ENCODE measurements at places on chromosomes 3 and 15.

GRCh38 chr15:46034755-46035154 is 399.9 kb downstream of the SQOR start:
- no peak for DNase-seq

DNA sequence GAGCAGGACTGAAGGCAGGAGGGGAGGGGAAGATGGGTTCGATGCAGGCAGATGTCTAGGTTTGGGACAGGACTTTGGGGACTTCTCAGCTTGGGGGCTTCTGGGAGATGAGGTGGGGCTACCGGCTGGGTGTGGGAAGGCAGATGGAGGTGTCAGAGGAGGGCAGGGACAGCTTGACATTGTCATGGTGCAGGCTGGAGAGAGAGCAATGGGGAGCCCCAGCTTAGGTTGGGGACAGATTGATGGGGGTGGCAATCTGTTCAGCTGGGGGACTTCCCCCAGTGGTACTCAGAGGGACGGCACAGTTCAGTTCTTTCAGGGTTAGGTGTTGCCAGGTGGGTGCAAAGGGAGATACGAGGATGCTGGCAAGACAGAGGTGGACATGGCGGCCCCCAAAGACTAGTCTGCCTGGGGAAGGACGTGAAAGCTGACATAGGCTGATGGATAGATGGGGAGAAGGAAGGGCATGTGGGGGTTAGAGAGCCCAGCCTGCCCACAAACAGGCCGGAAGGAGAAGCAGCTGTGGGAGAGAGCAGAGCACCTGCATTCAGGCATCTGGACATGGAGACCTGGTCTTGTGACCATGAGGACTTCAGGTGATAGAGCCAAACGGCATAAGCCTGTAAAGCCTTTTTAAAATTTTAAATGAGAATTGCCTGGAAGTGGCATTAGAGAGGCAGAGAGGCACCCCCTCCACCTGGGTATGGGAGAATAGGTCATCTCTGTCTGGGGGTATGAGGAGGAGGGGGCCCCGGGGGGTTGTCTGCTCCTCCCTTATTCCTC is 21.1 kb downstream of the ACAA1 start:
- DNase-seq = no peak

DNA sequence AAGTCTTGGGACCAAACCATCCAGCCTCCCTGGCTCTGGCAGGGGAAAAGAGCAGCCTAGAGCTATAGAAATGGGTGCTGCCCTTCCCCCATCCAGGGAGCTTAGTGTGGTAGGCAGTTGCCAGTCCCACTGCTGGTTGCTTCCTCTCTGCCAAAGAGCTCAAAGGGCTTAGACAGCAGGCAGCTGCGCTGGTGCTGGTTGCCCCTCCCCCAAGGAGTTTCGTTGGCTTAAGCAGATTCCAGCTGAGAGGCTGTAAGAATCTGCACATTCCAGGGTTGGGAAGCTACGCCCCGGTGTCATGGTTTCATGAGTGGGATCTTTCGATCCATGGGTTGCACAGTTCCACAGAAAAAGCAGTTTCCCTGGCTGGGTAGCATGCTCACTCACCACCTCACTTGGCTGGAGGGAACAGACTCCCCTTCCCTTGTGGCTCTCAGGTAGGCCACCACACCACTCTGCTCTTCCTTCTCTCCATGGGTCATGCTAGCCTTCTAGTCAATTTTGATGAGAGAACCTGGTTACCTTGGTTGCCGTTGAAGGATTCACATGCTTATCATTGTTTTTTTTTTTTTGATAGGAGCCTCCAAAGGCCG is 195.1 kb downstream of the EPHA6 start:
- no peak for DNase-seq

GRCh38 chr3:112302881-112303763 is 9.1 kb upstream of the SLC9C1 start:
- no peak for DNase-seq

- DNase-seq = no peak
Observed at GRCh38 chr15:83565553-83566159, 88.3 kb upstream of the ADAMTSL3 start.

- no peak for DNase-seq
Observed at GRCh38 chr3:32643816-32644215, 41.2 kb upstream of the CNOT10 start.

- DNase-seq = no peak
Observed at GRCh38 chr3:61890167-61890566, 328.8 kb downstream of the PTPRG start.

GRCh38 chr15:50353251-50353974 is 1.6 kb downstream of the GABPB1 start:
- no peak for DNase-seq

DNA sequence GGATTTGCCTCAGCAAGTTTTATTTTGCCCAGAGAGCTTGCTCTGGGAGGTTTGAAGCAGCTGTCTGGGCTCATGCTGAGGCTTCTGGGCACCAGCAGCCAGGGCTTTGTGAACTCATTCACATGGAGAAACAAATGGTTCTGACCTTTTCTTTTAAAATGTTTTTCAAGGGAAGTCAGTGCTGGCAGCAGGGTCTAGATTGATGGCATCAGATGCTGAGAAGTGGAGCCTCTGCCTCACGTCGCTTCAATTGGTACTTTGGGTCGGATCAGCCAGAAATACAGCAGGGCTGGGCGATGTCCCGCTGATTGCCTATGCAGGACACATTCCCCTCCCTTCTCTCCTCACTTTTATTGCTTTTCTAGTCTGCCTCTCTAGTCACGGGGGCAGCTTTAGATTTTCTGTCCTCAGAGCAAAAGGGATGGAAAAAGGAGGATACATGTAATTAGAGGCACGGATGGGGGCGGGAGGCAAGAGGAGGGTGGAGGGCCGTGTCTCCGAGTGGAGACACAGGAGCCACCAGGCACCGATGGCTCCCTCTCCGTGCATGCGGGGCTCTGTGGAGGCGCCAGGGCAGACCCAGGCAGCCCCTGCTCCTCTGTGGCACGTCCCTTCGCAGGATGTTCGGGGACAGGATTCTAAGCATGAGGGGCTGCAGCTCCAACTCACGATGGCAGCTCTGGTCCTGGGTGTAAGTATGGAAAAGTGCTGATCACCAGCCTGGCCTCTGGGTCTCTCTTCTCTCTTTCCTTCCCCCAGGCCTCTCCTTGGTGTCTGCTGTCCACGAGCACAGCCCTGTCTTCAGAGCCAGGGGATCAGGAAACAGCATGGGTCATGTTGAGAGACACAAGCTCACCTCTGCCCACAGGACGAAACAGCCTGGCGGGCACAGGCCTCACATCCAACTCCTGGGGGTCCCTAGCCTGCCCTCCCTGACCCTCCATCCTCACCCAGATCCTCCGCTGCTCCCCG is 116.1 kb downstream of the FAM43A start:
- DNase-seq = no peak

- no peak for DNase-seq
Observed at GRCh38 chr3:8493744-8494143, 7.9 kb upstream of the LMCD1 start.

DNA sequence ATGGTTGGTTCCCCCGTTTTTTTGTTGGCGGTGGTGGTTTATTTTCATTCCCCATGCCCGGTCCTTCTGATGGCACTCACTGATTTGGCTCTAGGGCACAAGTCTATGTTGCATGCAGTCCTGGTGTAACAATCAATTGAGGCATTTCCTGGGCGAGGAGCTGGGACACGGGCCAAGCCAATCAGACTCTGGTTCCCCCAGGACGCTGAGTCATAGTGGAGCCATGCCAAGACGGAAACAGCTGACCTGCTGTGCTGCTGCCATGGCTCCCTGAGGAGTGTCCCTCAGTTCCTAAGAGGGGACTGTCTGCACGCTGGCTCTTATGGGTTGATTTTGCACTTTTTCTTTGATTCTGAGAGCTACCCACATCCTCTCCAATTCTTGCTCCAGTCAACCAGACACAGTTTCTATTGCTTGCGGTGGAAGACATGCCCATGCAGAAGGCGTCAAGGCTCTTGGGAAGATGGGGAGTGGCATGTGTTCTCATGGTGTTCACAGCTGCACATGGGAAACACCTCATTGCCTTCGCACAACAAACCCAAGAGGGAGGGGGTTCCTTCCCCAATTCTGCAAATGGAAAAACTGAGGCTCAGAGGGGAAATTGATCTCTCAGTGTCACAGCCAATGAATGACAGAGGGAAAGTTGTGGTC is 28.3 kb upstream of the ALDH1L1 start:
- DNase-seq = peak; percentile 23

- no peak for DNase-seq
Observed at GRCh38 chr3:25480811-25481210, 52.7 kb downstream of the RARB start.

- no peak for DNase-seq
Observed at GRCh38 chr15:35139822-35140221, 54.7 kb upstream of the NANOGP8 start.

- DNase-seq = no peak
Observed at GRCh38 chr15:92638291-92638708, 17.3 kb downstream of the FAM174B start.

DNA sequence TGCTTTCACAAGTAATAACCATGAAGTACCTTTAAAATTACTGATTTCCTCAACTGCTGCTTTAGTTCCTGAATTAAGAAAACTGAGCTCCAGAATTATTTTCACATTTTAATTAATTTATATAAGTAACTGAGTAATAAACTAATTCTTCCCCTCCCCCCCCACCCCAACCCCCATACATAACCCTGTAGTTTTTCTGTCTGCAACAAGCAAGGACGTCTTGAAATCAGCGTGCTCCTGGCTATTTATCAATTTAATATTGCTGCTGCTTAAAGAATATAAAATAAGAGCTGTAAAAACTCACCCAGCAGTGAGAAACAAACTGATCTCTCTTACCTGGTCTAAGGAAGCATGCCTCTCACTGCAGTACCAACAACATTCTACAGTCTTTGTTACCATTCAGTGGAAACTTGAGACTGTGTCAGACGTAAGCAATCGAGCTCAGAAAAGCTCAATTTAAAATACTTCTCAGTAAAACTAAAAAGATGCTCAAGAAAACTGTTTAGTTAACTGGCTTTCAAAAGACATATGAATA is 121.0 kb downstream of the TFDP2 start:
- peak; percentile 6 for DNase-seq

- no peak for DNase-seq
Observed at GRCh38 chr15:74328331-74329056, 39.0 kb downstream of the CYP11A1 start.

DNA sequence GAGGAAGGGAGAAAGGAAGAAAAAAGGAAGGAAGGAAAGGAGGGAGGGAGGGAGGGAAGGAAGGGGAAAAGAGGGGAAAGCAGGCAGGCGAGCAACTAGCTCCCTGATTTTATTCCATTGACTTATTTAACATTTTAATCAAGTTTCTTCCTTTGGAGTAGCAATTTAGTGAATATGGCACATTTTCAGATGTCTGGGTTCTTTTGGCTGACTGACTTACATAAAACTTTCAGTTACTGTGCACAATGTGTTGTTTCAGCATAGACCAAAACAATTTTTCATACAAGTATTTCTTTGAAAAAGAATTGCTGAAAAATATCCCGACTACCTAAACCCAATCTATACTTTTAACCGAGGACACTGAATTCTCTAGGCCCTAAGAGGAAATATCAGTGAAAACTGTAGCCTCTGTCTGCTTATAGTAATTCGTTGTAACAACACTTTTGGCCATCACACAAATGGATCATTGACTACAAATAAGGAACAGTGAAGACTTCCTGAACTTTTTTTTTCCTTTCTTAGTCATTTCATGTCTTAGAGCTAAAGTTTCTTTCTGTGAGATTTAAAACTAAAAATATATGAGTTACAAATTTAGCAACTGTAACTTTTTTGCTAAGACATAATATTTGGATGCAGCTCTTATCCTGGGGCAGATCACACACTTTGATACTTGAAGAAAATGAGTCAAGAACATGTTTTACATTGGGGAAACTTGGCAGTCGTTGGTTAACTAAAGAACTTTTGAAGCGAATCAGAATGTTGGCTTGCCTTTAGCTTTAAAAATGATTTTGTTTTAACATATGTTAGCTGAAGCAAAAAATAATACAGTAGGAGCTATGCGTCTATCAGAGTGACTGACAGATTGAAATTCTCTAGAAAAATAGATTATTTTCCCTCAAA is 79.6 kb downstream of the SOX2 start:
- DNase-seq = no peak

DNA sequence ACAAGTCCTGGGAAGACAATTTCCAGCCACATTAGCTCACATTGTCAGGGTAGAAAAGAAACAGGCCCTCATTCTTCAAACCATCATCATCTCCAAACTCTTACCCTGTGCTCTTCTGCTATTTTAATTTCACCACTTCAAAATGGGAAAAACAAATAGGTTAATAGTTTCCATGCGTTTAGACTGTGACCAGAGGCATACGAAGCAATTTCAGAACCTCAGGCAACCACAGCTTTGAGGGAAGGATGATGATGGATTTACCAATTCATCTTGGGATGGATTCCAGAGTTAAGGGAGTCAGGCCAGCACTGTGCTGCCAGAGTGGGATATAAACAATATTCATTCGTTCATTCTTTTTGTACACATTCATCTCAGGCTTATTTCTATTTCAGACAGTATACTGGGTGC is 307.8 kb upstream of the TPRG1 start:
- no peak for DNase-seq

- no peak for DNase-seq
Observed at GRCh38 chr15:29127506-29128430, 141.9 kb downstream of the NSMCE3 start.

GRCh38 chr3:138376663-138377062 is 28.3 kb downstream of the MRAS start:
- no peak for DNase-seq

DNA sequence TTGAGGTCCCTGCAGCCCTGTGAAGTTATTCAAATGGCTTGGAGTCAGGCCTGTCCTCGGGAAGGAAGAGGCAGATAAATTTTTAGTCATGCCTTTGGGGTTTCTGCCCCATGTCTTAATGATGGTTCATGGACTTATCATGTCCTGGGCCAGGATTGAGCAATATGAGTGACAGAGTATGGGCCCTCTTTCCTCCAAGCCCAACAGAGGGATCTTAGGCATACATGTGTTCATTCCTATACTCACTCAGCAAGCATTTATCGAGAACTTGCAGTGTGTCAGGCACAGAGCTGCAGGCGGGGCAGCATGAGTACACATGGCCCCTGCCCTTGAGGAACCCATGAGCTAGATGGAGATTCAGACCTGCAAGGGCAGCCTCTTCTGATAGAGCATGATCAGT is 6.2 kb downstream of the ESYT3 start:
- DNase-seq = no peak

- DNase-seq = no peak
Observed at GRCh38 chr3:124360155-124360554, 368.2 kb upstream of the ROPN1 start.

DNA sequence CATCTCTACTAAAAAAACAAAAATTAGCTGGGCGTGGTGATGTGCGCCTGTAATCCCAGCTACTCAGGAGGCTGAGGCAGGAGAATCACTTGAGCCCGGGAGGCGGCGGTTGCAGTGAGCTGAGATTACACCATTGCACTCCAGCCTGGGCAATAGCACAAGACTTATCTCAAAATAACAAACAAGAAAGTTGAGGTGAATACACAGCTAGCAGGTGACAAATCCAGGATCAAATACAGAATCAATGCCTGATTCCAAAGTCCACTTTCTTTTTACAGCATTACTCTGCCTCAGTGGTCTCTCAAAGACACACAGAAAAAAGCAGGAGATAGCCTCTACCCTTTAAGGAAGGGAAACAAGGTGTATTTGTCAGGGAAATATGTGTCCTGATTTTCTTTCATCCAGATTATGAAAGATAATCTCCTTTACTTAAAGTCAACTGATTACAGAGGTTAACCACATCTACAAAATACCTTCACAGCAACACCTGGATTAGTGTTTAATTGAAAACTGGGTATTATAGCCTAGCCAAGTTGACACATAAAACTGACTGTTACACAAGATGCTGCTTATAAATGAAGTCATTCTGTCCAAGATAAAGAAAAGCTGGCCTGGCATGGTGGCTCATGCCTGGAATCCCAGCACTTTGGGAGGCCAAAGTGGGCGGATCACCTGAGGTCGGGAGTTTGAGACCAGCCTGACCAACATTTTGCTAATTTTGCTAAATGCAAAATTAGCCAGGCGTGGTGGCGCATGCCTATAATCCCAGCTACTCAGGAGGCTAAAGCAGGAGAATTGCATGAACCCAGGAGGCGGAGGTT is 4.0 kb upstream of the SLC25A38 start:
- DNase-seq = no peak
